Anterior cingulate cortex (tissue), 58 donors: ENCODE measurements at places on chromosomes 1 and 21.

DNA sequence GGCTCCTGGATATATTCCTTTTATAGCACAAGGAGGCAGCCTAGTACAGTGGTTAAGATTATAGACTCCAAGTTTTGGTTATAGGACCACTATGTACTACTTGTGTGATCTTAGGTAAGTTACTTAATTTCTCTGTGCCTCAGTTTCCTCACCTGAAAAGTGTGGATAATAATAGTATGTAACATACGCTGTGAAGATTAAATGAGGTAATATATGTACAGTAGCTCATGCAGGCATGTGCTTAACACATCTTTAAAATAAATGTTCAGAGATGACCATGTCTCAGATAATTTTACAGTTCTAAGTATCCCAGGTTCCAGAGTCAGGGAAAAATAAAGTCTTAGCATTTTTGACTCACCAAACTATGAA lies 55.7 kb upstream of the TRABD2B start:
- no peak for DNase-seq

GRCh38 chr1:115648717-115649691 lies 7.2 kb downstream of the VANGL1 start:
- no peak for DNase-seq

DNA sequence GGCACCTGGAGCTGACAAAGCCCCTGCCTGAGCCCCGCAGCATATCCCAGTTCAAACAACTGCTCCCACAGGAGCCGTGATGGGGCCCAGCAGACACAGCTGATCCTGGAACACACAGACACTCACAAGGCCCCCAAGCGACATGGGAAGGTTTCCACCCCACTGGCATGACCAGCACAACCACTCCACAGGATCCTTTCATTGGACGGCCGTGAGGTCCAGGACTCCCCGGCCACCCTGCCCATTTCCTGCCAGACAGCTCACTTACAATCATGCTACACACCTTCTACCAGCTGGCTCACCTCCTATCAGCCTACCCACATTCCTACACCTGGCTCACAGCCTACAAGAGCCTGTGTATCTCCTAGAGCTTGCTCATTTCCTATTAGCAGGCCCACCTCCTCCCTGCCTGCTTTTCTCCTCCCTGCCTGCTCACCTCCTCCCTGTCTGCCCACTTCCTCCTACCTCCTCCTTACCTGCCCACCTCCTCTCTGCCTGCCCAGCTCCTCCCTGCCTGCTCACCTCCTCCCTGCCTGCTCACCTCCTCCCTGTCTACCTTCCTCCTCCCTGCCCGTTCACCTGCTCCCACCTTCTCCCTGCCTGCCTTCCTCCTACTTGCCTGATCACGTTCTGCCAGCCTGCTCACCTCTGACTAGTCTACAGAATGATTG lies 73.9 kb downstream of the MATN1 start:
- no peak for DNase-seq

DNA sequence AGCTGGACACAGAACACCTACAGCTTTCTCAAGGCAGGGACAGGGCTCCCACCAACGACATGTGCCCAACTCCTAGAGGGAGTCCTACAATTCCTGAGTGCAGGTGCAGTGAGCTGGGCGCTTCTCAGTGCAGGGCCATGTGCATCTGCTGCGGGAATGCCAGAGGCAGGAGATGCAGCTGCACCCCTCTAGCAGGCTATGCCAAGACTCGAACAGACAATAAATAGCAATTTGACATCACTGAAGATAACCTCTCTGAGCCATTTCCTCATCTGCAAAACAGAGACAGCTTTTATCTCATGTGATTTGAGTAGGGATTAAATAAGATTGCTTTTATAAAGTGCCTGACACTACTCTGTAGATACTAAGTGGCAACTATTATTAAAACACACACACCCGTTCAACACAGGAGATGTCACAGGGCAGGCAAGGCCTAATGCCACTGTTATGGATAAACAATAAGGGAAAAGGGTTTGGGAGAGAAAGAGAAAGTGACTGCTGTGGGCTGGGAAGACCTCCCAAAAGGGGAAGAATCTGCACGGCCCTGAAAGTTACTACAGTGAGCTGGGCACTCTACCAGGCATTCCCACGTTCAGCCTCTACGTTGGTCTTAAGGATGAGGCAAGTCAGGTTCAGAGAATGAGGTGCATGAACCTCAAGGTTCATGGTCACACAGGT lies 5.7 kb downstream of the SLC9A1 start:
- DNase-seq = peak; percentile 15

DNA sequence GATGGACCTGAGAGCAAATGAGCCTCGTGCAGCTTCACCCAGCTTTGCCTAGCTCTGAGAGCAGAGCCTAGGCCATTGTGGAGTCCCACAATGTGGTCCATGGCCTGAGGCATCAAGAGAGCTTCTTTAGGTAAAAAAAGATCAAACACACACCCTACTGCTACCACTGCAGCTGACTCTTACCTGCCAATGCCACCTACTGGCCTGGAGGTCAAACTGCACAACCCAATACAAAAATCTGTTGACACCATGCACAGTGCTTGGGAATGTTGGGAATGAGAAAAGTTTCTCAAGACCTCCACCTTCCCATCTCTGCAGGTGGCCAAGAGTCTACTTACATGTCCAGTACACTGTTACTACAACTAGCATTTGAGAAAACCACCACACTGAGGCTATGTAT lies 60.6 kb downstream of the UCHL5 start:
- DNase-seq = no peak
